Thoracic aorta (tissue), 2 donors: ENCODE measurements at places on chromosomes 13 and 19. TPM values are rescaled to one million over a fixed set of nuclear protein-coding genes. Genes with fewer than 3 reads are reported as not detected.

GRCh38 chr19:39158646-39159260, 33.2 kb downstream of the PAK4 start:
- DNase-seq: no peak

DNA sequence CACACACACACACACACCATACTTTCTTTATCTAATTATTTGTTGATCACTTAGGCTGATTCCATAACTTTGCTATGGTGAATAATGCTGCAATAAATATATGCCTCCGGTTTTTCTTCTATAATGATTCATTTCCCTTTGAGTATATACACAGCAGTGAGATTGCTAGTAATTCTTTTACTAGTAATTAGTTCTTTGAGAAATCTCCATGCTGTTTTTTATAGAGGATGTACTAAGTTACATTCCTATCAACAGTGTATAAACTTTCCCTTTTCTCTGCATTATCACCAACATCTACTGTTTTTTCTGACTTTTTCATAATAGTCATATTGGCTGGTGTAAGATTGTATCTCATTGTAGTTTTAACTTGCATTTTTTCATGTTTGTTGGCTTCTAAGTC, 1405.1 kb downstream of the PCDH9 start:
- no peak for DNase-seq

GRCh38 chr19:4807188-4807587, 15.7 kb downstream of the FEM1A start:
- DNase-seq: no peak

DNA sequence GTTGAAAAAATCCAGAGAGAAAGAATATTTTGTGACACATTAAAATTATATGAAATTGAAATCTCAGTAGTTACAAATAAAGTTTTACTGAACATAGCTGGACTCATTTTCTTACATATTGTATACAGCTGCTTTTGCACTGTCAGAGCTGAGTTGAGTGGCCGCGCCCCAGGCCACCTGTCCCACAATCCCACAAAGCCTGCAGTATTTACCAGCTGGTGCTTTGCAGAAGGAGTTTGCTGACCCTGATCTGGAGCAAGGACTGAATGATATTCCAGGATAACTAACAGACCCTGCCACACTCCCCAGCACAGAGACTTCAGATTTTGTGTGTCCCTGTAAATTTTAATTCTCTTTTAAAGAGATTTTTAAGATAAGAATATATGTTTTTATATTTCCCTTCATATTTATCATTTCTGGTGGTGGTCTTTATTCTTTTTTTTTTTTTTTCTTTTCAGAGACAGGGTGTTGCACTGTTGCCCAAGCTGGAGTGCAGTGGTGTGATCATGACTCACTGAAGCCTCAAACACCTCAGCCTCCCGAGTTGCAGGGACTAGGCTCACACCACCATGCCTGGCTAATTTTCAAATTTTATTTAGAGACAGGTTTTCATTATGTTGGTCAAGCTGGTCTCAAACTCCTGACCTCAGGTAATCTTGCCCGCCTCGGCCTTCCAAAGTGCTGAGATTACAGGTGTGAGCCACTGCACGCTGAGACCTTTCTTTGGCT, 48.5 kb downstream of the TDRD12 start:
- DNase-seq: no peak

DNA sequence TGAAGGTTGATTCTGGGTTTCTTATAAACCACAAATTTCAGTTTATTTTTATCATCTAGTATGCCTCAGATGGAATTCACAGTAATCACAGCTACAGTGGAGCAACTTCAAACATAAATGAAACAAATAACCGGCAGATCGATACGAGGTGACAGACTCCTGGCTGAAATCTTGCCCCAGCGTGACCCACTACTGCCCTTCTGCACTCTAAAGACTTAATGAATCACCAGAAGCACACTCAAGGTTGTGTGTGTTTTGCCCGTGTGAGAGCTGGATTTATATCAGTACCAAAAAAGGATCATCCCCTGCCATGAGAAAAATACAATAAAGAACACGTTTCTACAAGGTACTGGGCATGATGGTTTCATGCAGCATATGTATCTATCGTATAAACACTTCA, 161.7 kb downstream of the KLF12 start:
- no peak for DNase-seq

DNA sequence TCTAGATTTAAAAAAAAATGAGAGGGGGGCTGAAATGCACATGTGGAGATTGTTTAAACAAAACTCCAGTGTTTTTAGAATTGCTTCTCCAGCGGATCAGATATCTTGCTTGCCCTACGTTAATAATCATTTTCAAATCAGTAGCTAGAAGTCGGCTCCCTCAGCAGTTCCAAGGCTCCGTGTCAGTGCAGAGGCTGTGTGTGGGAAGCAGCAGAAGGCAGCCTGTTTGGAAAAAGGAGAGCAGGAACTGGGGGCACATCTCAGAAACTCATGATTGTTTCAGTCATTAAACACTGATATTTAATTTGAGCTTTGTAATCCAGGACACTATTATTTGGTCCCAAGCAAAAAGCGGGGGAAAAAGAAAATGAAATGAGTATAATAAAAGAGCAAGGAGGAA, 50.9 kb downstream of the SOX21 start:
- no peak for DNase-seq

- no peak for DNase-seq
Measured at GRCh38 chr19:2201473-2202148, 34.5 kb downstream of the PLEKHJ1 start.

- DNase-seq: no peak
Measured at GRCh38 chr19:38528931-38529330, 88.8 kb downstream of the MAP4K1 start.

DNA sequence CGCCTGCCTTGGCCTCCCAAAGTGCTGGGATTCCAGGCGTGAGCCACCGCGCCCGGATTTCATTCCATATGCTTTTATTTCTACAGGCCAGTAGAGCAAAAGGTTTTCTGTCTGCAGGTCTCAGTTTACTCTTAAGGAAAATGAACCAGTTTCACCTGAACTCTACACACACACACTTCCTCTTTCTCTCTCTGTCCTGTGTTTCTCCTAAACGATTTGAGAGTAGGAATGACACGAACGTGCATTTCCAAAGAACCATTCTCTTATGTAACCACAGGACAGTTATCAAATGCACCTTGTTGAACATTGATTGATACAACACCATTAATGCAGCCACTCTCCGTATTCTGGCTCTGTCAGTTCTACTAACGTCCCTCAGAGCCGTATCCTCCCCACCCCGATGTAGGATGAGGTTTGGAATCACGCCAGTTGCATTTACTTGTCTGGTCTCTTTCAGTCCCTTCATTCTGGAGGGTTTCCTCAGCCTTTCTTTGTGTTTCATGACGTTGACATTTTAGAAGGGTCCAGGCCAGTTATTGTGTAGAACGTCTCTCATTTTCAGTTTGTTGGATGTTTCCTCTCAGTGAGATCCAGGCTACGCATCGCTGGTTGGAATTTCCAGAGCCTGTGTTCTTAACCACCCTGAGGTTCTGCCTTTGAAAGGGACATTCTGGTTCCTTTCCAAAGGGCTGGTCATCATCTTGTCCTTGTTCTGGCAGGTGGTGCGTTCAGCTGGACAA, 36.0 kb downstream of the BICRA start:
- no peak for DNase-seq

DNA sequence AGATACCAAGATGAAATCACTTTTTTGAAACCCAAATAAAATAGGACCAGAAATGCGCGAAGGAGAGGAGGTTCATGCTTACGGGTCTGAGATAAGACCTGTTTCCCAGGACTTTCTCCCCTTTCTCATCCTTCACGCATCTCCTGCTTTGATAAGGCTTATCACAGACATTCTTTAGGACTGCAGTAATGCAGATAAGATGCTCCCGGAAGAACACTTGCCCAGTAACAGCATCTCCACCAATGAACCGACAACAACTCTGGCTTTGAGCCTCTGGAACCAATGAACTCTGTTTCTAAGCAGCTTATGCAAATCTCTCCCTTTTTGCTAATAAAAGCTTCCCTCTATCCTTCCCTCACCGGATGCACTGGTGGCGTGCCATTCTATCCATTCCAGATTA, 783.4 kb upstream of the ARGLU1 start:
- DNase-seq: no peak

GRCh38 chr13:50224534-50224933, 209.3 kb downstream of the KCNRG start:
- no peak for DNase-seq

GRCh38 chr13:101554420-101555125, 102.1 kb downstream of the ITGBL1 start:
- no peak for DNase-seq

GRCh38 chr13:20160306-20161274, at the start of gene GJA3:
TSS of gene GJA3 (minus strand) at chr13:20161052. CDS start at chr13:20143288, 17,764 bp downstream.
- no peak for DNase-seq

DNA sequence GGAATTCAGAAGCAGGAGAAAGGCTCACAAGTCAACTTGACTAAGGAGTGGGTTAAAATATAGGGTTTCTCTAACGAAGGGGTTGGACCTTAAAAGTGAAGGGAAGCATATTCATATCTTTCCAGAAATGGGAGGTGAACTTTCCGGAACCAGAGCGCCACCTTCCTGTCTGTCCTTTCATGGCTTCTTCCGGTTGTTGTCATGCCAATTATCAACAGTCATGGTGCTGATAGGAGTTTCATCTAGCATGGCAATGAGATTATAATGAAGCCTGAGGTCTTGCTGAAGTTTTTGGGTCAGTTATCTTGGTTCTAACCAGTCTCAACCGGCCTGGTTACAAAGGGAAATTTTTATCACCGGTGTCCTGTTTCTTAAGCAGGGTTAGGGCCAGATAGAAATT, 162.9 kb upstream of the NBEA start:
- no peak for DNase-seq

- DNase-seq: no peak
Measured at GRCh38 chr13:62643799-62644524, 1228.3 kb upstream of the PCDH20 start.

GRCh38 chr13:104442536-104442935, 1376.3 kb upstream of the SLC10A2 start:
- DNase-seq: no peak

DNA sequence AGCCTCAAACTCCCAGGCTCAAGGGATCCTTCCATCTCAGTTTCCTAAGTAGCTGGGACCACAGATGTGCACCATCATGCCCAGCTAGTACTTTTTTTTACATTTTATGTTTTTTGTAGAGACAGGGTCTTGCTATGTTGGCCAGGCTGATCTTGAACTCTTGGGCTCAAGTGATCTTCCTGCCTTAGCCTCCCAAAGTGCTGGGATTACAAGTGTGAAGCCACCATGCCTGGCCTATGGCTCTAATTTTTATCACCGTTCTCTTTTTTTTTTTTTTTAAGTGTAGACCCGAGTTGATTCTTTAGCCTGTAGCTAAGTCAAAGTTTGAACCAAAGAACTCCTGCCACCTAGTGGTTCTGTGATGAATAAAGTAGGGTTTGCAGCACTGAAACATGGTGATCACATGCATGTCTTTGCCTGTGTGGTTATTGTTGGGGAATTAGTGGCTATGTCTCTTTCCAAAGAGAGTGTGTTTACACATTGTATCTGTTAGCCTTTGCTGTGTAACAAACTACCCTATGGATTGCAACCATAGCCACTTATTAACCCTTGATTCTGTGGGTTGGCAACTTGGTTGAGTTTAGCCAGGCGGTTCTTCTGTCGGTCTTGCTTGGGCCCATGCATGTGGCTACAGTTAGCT, 11.6 kb downstream of the NFILZ start:
- DNase-seq: no peak

DNA sequence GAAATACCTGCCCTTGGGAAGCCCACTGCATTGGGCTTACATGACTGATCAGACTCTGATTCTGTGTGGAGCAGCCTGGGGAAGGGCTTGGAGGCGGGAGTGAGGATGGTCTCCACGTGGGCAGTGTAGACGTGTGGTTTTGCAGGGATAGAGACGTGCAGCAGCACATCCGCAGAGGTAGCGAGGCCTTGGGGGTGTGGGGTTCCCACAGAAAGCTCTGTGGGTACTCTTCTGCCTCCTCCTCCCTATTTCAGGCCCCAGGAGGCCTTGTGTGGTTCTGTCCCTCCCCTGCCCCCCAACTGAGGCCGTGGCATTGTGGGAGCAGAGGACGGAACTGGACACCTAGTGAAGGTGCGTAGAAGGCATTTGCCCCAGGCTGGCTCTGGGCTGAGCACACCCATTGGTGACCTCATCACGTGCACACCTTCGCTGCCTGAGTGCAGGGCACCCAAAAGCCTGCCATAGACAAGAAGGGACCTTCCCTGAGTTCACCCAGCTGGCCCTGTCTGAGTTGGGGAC, 28.9 kb downstream of the PPP1R37 start:
- no peak for DNase-seq

GRCh38 chr19:35861640-35862160, 5.0 kb downstream of the KIRREL2 start:
- DNase-seq: no peak

C13orf42 gene
- total RNA-seq: not detected

TNFSF9 gene
- total RNA-seq: 0.27 TPM

TICAM1 gene
- 14.0 TPM for total RNA-seq

SPATA13 gene
- 14.5 TPM for total RNA-seq

ZNF524 gene
- 26.4 TPM for total RNA-seq

CDC34 gene
- total RNA-seq: 40.2 TPM

IGLON5 gene
- total RNA-seq: 1.6 TPM

TEX29 gene
- total RNA-seq: not detected

OR7A5 gene
- not detected for total RNA-seq

PLA2G4C gene
- 24.2 TPM for total RNA-seq

OR4F17 gene
- total RNA-seq: not detected
